ENCODE measurements at places on chromosomes 3 and 15.

- DNase-seq = no peak
Observed at GRCh38 chr15:77517579-77517978, 96.9 kb downstream of the HMG20A start.

GRCh38 chr3:36823806-36824205, 59.5 kb upstream of the DCLK3 start:
- no peak for DNase-seq

- no peak for DNase-seq
Observed at GRCh38 chr3:3806856-3807255, 7.6 kb downstream of the LRRN1 start.

GRCh38 chr3:11140030-11140712, 14.1 kb upstream of the HRH1 start:
- DNase-seq = no peak

- no peak for DNase-seq
Observed at GRCh38 chr15:68411343-68411675, 20.7 kb downstream of the ITGA11 start.

- DNase-seq = no peak
Observed at GRCh38 chr15:75733761-75734651, 21.4 kb upstream of the CSPG4 start.

GRCh38 chr15:46946953-46947352, 770.4 kb upstream of the SEMA6D start:
- no peak for DNase-seq

DNA sequence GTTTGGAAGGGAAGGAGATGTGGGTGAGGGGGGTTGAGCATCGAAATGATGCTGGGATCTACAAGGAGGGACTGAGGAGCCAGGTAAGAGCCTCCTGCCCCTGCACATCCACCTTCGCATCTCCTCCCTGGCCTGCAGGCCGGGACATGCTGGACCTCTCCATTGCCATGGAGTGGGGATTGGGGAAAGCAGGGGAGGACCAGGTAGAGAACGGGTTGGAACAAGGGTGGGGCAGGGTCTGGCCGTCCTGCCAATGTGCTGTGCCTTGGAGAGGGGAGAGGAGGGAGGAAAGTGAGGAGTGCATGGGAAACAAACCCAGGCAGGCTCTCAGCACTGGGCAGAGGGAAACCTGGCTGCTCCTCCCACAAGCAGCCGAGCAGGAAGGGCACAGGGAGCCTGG, 10.6 kb downstream of the PLA2G4B start:
- DNase-seq = no peak

GRCh38 chr15:93983526-93983925, 247.8 kb upstream of the MCTP2 start:
- no peak for DNase-seq

DNA sequence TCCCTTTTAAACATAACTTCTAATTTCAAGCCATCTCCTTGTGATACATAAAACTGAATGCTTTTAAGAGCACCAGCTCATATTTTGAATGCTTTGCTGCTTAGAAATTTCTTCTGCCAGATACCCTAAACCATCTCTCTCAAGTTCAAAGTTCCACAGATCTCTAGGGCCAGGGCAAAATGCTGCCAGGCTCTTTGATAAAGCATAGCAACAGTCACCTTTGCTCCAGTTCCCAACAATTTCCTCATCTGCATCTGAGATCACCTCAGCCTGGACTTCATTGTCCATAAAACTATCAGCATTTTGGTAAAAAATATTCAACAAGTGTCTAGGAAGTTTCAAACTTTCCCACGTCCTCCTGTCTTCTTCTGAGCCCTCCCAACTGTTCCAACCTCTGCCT, 17.5 kb downstream of the OSTN start:
- no peak for DNase-seq

DNA sequence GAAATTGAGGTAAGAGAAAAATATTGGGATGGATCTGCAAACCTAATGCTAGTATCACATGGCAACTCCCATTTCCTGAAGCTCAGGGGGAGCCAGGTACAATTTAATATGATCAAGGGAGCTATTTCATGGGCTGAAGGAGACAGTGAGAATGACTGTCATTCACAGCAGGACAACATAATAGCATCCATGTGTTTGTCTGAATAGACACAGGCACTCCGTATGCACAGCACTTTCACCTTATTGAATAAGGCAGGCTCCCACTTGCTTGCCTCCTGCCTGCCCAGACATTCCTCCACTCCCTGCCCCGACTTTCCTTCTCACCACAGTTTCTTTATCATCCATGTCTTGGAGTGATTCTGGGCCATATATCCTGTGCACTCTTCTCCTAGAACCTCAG, 156.6 kb upstream of the SLC24A5 start:
- no peak for DNase-seq

DNA sequence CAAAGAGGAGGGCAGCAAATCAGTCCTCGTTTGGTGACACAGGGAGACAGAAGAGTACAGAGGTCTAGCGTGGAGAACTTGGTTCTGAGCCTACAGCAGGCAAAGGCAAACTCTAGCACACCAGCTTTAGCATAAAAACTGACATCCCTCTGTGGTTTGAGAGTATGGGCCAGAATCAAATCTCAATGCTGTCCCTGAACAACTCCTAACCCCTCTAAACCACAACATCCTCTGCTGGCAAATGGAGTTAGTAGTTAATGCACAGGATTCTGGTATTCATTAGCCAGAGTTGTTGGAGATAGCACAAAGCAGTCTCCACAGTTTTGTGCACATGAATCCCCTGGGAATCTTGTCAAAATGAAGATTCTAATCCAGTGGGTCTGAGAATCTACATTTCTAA, 315.8 kb downstream of the NTRK3 start:
- DNase-seq = no peak

GRCh38 chr3:45608885-45609284, 14.3 kb downstream of the LIMD1 start:
- no peak for DNase-seq

GRCh38 chr3:189635339-189635738, 4.2 kb downstream of the TP63 start:
- DNase-seq = no peak

DNA sequence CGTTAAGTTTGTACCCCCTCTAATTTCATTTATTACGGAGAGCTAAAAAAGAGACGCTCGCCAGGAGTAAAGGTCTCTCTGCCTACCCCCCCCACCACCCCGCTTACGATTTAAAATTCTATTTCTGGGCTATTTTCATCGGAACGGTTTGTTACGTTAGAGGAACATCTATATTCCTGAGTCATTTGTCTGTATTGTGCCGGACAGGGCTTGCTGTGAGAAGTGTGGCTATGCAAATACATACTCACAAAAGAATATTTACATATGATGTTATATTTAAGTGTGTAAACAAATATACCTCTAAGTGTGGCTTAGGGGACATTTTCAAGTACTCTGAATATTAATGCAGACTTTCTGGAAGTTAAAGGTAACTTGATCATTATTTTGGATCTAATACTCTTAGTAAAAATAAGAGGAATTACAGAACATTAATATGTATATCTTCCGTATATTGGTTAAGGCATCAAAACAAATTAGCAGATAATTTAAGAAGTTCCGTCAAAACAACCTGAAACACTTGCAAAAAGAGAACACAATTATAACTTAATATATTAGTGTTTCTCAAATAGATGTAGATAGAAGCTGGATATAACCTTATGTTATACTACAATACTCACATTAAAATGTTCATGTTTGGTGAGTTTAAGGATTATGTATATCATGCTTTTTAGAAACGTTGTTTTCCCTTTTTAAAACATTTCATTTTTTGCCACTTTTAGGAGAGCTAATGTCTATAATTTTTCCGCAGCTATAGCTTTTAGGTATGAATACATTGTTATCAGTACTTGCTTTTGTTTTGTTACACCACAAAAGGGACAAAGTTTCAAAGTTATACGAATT, 1.6 kb upstream of the SHOX2 start:
- DNase-seq = no peak

DNA sequence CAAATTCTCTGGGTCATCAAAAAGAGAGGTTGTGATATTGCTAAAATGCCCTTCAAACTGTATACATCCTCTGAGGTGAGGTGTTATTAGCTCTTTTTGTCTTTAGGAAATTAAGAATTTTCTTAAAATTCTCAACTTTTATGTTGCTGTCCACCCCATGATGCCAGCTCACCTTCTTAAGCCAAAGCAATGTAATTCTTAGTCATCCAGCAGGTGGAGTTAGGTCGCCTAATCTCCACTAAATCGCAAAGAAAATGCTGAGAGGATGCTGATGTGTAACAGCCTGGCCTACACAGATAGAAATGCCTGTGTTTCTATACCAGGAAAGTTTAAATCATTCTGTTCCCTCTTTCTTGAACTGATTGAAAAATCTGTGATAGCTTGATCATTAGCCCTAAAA, 770.2 kb upstream of the ALCAM start:
- DNase-seq = no peak

GRCh38 chr3:9196020-9196419, 53.4 kb downstream of the SRGAP3 start:
- no peak for DNase-seq

- DNase-seq = no peak
Observed at GRCh38 chr3:197460002-197460401, 95.8 kb downstream of the BDH1 start.

DNA sequence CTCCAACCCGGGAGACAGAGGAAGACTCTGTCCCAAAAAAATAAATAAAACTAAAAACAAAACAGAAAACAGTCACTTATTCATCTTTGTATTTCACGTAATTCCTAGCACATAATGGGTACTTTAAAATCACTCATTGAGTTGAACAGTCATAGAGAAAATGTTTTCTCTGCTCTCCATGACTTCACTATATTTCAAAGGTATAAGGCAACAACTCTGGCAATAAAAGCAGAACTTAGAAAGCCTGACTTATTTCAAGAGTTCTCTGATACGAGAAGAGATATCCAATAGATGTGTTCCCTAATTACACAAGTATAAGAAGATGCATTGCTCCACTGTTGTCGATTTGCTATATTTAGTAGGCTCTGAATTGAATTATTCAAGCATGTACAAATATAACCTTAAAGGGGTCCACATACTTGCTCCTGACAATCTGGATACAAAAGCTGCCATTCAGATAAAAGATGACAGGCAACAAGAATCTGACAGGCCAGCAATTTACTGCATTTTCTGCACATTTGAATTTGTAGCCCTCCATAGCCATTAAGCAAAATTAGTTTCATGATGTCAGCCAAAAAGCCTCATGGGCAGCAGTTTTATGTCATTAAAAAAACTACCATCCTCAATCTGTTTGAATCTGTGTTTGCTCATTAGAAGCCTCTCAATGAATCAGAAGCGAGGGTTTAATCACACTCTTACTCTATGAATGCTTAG, 47.9 kb downstream of the PEAK1 start:
- no peak for DNase-seq

GRCh38 chr3:174531262-174531982, 327.7 kb upstream of the NAALADL2 start:
- no peak for DNase-seq

DNA sequence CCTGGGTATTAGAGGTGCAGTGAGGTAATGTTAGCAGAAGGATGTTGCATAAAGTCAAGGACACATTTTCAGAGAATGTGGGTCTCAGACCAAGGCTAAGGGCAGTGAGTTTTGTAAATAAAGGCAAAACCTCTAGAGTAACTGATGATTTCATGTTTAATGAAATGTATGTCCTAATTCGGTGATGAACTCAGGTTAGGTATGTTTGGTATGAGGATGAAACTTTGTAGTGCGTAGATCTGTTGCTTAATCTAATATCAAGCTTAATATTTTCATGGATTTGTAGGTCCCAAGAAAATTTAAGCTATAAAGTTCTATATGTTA, 3.6 kb downstream of the USP50 start:
- DNase-seq = no peak

GRCh38 chr15:90959028-90959595, 4.4 kb downstream of the RCCD1 start:
- DNase-seq = no peak

- no peak for DNase-seq
Observed at GRCh38 chr3:85554153-85554552, 595.4 kb downstream of the CADM2 start.

DNA sequence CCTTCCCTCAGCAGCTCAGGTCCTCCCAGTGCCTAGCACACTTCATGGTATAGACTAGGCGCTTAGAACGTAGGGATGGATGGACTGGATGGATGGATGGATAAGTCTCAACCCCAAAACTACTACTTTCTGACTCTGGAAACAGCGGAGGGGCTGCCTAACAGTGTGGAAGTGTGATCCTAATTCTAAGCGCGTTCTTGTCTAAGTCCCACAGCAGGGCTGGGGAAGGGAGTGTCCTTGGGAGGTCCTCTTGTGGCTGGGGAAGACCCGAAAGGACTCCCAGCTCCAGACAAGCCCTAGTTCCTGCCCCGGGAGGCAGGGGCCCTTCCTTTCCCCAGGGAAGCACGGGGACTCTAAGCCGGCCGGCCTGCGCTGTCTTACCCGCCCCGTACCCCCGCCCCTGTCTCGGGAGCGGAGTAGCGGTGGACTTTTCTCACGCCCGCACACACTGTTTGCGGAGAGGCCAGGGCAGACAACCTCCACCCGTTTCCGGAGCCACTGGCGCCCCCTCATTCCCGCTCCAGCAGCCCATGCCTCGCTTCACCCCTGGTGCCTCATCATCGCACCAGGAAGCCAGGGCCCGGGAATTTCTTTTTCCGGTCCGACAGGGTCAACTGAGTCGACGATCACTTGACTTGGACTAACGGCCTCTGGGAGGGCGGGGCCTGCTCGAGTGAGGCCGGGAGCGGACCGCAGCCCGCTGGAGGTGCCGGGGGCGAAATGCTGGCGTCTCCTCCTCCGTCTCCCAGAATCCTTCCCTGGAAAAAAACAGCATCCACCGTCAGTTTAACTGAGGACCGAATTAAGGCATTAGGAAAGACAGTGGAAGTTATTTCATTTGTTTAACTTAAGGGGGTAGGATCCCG, 133.3 kb downstream of the TBC1D2B start:
- DNase-seq = no peak

- DNase-seq = no peak
Observed at GRCh38 chr3:170027233-170028102, 10.3 kb upstream of the GPR160 start.

DNA sequence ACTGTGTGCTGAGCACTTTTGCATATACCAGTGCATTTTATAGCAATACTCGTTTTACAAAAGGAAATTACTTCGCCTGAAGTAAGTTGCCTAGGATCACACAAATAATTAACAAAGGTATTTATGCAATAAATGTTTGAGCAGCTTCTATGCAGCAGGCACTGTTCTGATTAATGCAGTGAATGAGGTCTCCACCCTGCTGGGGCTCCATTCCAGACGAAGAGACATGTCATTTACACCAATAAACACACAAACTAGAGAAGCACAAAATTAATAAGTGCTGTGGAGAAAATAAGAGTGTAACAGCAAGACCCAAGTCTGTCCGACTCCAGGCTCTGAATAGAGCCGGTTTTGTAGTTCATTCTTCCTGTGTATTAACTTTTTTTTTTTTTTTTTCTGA, 17.5 kb downstream of the NOX5 start:
- DNase-seq = no peak

DNA sequence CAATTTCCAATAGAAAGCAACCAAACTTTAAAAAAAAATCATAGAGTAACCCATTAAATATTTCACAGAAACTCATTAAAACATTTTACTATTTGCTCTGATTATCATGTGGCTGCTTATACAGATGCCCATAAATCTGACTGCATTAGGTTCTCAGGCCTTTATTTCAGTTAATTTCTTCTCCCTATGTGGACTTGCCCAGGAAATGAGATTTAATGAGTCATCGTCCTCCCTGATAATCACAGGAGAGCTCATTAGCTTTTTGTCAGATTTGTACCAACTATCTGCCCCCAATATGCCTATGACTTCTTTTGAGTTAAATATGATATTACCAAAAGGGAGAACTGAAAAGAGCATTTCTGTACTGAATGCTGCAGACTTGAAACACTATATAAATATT, 168.0 kb downstream of the FOXB1 start:
- DNase-seq = no peak

GRCh38 chr3:46489875-46490274, 7.9 kb upstream of the RTP3 start:
- no peak for DNase-seq

GRCh38 chr3:72515941-72516340, 332.3 kb downstream of the SHQ1 start:
- DNase-seq = no peak

Data from stimulated activated CD8-positive, alpha-beta memory T cell treated with anti-CD3 and anti-CD28 coated beads, Interleukin-2, amount 100 ng/mL, for 1 hour (primary cell).